CD8-positive, alpha-beta T cell (primary cell): ENCODE measurements at places on chromosomes 3 and 15. TPM values are rescaled to one million over a fixed set of nuclear protein-coding genes. Genes with fewer than 3 reads are reported as not detected.

DNA sequence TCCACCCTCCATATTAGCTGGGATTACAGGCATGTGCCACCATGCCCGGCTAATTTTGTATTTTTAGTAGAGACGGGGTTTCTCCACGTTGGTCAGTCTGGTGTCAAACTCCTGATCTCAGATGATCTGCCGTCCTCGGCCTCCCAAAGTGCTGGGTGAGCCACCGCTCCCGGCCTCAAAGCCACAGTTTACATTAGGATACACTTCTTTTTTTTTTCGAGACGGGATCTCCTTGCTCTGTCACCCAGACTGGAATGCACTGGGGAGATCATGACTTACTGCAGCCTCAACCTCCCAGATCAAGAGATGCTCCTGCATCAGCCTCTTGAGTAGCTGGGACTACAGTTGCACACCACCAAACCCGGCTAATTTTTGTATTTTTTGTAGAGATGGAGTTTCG lies 2.5 kb upstream of the NR1D2 start:
- DNase-seq = no peak

GRCh38 chr3:50585919-50586762 lies 16.8 kb downstream of the HEMK1 start:
- no peak for DNase-seq

GRCh38 chr15:47988564-47988963 lies 132.2 kb upstream of the SLC24A5 start:
- DNase-seq = no peak

DNA sequence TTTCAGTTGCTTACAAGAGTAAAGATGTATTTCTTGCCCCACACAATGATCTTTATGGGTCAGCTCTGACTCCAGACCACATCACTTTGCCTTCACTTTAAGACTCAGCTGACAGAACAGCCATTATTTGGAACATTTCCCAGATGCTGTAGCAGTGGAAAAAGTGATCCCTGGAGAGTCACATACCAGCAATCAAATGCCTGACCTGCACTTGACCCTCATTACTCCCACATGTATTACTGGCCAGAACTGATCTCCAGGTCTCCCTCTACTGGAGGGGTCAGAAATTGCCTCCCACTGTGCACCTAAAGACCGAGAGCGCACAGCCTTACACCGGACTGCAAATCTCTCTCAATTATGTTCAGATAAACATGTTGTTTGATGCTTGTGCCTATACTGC lies 88.6 kb upstream of the ZNF385D start:
- DNase-seq = no peak

- no peak for DNase-seq
Observed at GRCh38 chr3:7242303-7242635, 381.4 kb downstream of the GRM7 start.

DNA sequence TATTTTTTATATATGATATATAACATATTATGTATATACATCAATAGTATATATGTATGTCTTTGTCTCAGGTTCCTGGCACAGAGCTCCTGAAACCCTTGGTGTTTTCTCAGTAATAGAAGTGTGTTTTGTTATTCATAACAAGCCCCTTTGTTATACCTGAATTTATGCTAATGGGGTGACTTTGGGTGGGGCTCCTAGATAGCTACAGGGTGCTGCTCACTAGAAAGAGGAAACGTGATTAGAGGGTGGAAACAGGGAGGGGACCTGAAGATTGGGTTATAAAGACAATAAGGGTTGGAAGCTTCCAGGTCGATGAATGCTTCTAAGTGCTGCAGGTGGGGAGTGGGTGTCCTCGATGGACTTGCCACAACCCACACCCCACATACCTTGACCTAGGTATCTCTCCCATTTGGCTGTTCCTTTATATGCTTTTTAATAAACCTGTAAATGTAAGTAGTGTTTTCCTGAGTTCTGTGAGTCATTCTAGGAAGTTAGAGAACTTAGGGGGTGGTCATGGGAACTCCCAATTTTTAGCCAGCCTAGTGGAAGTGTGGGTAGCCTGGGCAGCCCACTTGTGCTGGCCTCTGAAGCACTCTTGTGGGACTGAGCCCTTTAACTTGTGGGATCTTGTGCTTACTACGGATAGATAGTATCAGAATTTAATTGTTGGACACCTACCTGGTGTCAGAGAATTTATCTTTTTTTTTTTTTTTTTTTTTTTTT lies 36.9 kb upstream of the C15orf39 start:
- DNase-seq = no peak

GRCh38 chr3:122111974-122112373 lies 56.8 kb downstream of the CD86 start:
- no peak for DNase-seq

GRCh38 chr3:64685331-64685799 lies 2.4 kb downstream of the ADAMTS9 start:
- DNase-seq = no peak

DNA sequence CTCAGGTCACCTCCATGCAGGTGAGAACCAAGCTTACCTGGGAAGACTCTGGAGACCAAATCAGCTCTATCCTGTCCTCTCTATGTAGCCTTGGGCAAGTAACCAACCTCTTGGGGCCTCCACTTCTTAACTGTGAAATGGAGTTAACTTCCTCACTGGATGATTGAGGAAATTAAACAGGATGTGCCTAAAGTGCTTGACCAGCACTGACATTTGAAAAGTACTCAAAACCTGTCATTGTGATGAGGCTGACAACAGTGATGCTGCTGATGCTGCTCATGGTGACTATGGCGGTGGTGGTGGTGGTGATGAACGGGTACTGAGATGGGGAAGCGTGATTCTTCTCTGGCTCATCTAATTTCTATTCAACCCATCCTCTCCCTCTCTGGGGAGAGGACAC lies 22.3 kb downstream of the VIPR1 start:
- DNase-seq = no peak

GRCh38 chr3:186068243-186068552 lies 40.7 kb downstream of the ETV5 start:
- no peak for DNase-seq

GRCh38 chr3:60555686-60556354 lies 695.4 kb downstream of the FHIT start:
- DNase-seq = no peak

- no peak for DNase-seq
Observed at GRCh38 chr3:16520241-16520969, 6.9 kb upstream of the RFTN1 start.

GRCh38 chr15:63040954-63041353 lies 1.6 kb upstream of the TPM1 start:
- DNase-seq = no peak

DNA sequence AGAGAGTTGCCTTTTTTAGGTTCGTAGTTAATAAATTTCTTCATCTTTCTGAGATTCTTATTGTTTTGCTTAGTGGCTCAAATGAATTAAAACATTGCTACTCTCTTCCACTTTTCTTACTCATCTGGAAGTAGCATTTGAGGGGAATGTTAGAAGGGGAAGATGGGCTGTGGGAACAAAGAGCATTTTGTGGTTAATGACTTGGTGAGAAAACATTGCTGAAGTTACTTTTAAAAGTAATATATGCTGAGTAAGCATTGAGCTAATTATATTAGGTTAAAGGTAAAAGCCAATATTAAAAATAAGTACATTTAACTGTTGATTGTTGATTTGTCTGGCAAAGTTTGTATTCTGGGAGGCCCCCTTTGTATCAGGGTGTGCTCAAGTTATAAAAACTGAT lies 5.7 kb downstream of the MORF4L1 start:
- DNase-seq = no peak

GRCh38 chr3:72171463-72171881 lies 386.5 kb upstream of the PROK2 start:
- no peak for DNase-seq

DNA sequence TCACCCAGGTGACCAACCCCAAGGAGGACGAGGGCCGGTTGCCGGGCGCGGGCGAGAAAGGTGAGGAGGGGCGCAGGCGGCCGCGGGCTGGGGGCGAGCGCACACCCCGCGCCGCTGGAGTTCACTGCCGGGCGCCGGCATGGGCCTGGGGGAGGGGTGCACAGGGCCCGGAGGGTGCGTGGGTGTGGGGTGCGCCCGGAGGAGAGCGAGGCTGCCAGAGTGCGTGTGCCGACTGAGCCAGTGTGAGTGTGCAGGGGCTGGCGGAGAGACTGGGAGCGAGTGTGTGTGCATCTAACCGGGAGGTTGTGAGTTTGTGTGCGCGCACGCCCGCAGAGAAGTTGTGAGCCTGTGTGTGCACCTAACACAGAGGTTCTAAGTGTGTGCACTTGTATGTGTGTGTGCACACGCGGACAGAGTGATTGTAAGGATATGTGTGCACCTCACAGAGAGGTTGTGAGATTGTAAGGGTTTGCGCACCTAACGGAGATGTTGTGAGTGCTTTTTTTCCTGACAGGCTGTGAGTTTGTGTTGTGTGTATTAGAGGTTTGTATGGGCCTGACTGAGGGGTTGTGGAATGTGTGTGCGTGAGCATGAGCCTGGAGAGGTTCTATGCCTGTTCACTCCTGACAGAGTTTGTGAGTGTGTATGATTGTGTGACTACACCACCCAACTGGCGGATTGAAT lies 681 bp downstream of the CTDSPL start:
- no peak for DNase-seq

- no peak for DNase-seq
Observed at GRCh38 chr3:159620873-159621272, 367.8 kb upstream of the IL12A start.

DNA sequence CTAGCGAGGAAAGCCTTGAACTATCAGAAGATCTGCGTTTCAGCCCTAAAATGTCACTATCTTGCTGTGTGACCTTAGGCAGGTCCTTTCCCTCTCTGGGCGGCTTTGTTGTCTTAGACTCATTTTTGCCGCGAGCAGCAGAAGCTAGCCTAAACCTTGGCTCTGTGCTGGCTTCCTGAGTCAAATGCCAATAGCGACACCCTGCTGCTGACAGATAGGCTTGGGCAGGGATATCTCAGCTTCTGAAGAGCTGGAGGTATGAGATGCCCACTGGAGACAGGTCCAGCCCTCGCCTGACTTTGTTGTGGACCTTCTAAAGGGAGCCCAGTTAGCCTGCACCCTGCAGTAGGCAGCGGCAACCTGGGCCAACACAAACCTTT lies 1.3 kb downstream of the ADAMTSL3 start:
- DNase-seq = no peak

- no peak for DNase-seq
Observed at GRCh38 chr3:68919000-68919399, 13.3 kb downstream of the TAFA4 start.

C15orf61 gene
- 14.4 TPM for total RNA-seq

GRM7 gene
- total RNA-seq = not detected

KLF15 gene
- total RNA-seq = not detected

IMPG2 gene
- total RNA-seq = 0.27 TPM

SERPINI2 gene
- total RNA-seq = not detected

PDCD6IP gene
- 92.4 TPM for total RNA-seq

TEX55 gene
- not detected for total RNA-seq
